ENCODE measurements at places on chromosomes 1 and 21.

GRCh38 chr1:22537441-22538139 lies 25.7 kb upstream of the EPHA8 start:
- DNase-seq = no peak

DNA sequence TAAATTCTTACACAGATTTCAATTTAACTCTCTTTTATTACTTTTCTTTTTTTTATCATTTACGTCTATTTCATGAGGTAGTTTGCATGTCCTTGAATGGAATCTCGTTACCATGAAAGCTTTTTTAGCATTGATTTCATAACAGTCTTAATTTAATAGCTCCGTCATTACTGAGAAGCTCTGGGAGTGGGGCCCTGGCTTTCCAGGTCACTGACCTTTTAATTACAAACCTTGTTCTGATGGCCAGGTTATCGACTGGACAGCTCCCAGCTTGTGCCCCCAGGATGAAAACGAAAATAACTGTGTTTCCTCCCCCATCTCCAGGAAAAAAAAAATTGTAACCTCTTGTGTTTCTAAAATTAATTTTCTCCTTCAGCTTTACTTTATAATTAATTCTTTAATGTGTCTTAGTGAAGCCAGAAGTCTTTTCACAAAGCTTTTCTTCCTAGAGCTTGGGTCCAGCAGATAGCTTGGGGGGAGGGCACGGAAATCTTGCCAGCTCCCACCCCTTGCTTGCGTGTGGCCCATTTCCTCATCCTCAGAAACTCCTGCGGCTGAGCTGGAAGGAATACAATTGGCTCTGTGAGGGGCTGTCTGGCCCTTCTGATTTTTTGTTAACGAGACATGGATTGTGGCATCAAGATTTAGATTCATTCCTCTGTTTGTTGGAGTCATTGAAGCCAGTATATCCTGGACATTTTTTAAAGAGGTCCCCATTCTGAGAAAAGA lies 65.7 kb downstream of the PEX14 start:
- no peak for DNase-seq

DNA sequence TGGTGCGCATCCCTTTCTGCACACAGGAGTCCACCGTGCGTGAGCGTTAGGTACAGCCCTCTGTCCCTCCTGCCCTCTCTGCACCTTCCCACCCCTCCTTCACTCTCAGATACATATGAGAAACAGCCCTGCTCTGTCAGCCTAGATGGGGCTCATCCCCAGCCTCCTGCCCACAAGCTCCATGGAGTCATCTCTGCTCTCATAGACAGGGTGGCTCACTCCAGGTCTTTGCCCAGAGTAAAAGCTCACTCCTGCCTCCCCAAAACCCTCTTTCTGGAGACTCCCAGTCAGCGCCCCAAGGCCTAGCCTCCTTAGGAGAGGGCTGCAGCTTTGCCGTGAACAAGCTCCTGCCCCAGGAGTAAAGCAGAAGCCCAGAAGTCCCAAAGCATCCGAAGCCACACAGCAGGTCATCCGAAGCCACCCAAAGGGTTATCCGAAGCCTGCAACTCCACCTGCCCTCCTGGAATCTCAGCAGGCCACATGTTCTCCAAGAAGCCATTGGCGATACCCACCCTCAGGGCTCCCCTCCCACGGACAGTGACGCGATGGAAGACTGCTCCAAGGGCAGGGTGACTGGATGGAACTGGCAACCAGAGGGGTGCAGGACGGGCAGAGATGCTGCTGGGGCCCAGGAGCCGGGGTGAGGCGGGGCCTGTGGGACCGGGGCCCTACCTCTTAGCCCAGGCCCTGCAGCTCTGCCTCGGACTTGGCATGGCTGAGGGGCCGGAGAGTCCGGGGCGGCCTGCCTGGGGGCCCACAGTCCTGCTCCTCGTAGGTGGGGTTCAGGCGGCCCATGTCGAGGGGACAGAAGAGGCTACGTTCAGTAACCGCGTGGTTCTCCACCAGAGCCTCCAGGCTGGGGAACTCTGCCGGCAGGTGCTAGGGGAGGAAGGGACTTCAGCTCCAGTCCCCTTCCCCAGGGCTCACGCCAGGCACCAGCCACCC lies 3.6 kb upstream of the KIF17 start:
- no peak for DNase-seq

DNA sequence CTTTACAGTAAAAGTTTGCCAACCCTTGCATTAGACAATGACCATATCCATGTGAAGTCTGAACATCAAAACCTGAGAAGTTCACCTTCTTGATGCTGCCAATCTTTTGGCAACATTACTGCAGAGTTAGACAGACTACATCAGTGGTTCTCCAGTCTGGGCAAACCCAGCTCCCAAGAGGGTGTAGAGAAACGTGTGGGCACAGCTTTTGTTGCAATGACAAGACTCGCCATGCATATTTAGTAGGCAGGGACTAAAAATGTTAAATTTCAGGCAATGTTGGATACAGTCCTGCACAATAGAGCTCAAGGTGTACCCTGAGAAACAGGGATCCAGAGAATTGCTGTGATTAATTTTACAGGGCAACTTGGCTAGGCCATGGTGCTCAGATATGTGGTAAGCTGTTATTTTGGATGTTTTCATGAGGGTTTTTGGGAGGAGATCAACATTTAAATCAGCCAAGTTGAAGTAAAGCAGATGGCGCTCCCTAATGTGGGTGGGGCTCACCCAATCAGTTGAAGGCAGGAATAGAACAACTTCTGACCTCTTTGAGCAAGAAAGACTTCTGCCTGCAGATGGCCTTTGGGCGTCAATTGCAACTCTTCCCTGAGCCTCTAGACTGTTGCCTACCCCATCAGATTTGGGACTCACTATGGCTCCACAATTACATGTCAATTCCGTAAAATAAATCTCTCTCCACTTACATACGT lies 37.6 kb upstream of the CLDN14 start:
- no peak for DNase-seq

DNA sequence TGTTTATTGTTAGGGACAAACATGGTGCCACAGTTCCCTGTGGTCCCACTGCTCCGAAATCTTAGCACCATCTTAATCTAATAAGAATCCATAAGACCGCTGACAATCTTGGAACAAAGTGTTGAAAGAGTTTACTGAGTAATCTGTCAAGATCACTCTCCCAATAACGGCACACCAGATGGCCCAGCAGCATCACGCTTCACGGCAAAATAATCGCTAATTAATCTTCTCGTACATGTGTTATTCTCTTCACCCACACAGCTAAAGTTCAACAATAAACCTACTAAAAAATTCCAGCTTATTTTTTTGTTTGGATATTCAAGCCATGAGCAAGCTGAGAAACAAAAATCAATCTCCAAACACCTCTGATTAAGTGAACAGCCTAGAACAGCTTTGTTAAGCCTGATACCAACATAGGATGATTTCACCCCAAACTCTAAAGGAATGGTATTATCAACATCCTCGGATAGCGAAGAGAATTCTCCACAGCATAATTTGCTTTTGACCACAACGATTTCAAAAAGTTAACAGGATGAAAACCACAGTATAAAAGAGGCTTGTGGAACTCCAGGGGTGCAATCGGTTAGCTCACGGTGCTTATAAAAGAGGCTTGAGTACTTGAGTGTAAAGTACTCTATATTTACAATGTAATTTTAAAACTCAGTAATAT lies 329.9 kb upstream of the GREM2 start:
- peak; percentile 76 for DNase-seq

DNA sequence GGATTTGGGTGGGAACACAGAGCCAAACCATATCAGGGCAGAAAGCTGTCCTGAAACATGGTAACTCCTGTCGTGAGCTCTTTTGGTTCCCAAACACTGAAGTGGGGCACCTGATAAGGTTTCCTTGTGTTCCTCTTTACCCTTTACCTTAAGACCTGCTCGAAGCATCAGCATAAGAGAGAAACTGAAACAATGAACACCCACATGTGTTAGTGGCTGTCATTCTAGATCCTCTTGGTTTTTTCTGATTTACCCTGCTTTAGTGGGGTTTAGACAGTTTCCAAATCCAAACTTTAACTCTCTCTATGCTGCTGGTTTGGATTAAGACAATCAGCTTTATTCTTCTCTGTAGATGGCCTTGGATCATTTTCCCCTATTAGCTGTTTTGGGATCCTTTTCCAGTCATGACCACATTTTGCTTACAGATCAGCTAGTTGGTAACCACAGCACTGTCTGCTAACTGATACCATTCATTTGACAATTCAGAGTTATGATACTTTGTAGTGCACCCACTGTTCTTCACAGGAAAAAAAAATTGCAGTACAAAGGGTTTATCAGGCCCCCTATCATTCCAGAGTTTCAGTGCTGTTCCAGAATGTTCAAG lies 975 bp upstream of the MNDA start:
- DNase-seq = no peak

- no peak for DNase-seq
These were observed 58.6 kb downstream of the TLR5 start for GRCh38 chr1:223084464-223084866.

GRCh38 chr1:229203030-229203751 lies 67.7 kb upstream of the RAB4A start:
- DNase-seq = no peak

- DNase-seq = no peak
These were observed 135.5 kb upstream of the JUN start for GRCh38 chr1:58919226-58919958.

GRCh38 chr1:154076413-154076812 lies 78.5 kb downstream of the NUP210L start:
- DNase-seq = no peak

- DNase-seq = no peak
These were observed 406.6 kb upstream of the TMPRSS15 start for GRCh38 chr21:18810136-18810535.

DNA sequence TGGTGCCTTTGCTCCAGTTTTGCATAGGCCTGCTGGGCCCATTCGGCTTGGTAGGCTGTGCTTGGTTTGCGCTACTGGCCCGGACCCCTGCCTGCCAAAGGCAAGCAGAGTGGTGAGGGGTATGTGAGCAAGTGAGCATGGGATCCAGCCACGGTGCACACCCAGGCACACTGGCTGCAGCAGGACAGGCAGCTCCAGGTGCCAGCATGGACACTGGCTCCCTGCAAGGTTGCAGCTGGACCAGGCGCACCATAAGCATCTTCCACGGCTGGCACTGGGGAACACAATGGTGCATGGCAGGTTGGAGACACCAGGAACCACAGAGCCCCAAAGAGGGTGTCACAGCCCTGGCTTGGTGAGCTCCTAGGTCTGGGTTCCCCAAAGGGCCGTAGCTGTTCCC lies 693.5 kb upstream of the PTBP2 start:
- no peak for DNase-seq
